Stimulated activated CD4-positive, alpha-beta T cell treated with anti-CD3 and anti-CD28 coated beads, Interleukin-1b, Interleukin-23, amount 100 ng/mL, for 48 hours (primary cell): ENCODE measurements at places on chromosomes 3 and 15.

DNA sequence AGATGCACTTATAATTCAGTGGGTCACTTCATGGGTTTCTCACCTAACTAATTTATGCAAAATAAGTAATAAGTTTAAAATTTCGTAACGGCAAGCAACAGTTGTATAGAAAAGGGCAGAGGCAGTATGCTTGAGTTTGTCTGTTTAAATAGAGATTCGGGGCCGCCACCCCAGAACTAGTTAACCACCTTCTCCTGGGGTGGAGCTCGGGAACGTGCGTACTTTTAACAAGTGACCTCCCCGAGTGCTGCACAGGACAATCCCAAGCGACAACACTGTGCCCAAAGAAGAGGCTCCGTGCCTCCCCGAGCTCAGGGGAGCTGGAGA lies 439 bp downstream of the SSR3 start:
- no peak for DNase-seq

- no peak for DNase-seq
Measured at GRCh38 chr3:79380581-79380980, 387.2 kb downstream of the ROBO1 start.

DNA sequence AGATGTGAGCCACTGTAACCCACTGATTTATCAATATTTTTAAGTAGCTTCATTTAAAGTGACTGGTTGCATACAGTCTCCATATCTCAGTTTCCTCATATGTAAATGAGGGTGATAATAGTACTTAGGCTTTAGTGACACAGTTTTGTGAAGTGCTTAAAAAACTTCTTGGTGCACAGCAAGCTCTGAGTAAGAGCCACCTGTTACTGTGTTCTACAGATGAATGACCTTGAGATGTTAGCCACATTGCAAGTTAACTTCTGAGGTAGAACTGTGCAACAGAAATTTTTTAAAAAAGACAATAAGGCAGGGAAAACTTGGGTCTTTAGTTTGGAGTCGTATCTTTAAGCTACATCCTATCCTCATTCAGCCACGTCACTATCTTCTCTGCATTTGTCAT lies 43.1 kb downstream of the PCCB start:
- no peak for DNase-seq

DNA sequence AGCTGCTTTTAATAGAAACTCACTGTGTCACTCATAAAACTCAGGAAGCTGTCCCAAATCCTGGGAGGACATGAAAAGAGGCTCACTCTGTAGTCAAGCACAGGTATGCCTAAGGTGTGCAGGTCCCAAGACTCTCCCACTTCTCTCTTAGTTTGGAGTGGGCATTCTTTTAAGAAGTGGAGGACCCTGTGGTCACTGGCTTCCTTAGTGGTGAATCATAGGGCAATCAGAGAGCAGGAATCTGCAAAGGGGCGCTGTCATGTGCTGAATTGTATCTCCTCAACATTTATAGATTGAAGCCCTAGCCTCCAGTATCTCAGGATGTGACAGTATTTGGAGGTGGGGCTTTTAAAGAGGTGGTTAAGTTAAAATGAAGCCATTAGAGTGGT lies 47.2 kb upstream of the ZBTB38 start:
- DNase-seq, result no peak

DNA sequence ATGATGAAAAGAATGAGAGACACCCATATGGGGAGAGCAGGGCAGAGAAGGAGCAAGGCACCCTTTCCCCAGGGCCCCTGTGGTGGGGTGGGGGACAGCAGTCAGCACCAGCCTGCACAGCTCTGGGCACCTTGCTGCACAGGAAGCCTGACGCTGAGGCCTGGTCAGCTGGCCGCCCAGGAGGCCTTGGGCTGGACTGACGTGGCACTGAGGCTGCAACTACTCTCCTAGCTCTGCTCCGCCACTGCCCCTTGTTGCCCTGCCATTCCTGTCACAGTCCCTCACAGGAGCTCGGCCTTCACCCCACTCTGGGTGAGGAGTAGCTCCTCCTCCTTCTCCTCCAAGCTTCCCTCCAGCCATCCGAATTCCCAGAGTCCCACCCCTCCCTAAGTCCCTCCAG lies 99.7 kb downstream of the CPN2 start:
- DNase-seq, result no peak
